ENCODE measurements at places on chromosomes 6 and 20.

GRCh38 chr20:36062799-36063198, 91.7 kb upstream of the EPB41L1 start:
- DNase-seq = no peak

GRCh38 chr20:21104921-21105320, 1.2 kb downstream of the LINC00237 start:
- DNase-seq = no peak

GRCh38 chr20:50315586-50316551, 125.2 kb downstream of the CEBPB start:
- DNase-seq = no peak

- DNase-seq = no peak
These were observed 122.3 kb downstream of the QKI start for GRCh38 chr6:163536770-163537169.

GRCh38 chr6:160520043-160520904, 143.8 kb downstream of the LPA start:
- peak; percentile 69 for DNase-seq

Measured in central memory CD4-positive, alpha-beta T cell (primary cell).